Endothelial cell of umbilical vein (primary cell): ENCODE measurements at places on chromosomes 6 and 20.
A peak's percentile ranks its signal among the peaks of the same experiment; 100 is the strongest.

GRCh38 chr6:129153257-129153656 is 270.3 kb downstream of the LAMA2 start:
- DNase-seq = no peak

- no peak for DNase-seq
Observed at GRCh38 chr20:40572251-40572650, 116.8 kb downstream of the MAFB start.

- DNase-seq = peak; percentile 51
Observed at GRCh38 chr6:164398647-164399046, 910.8 kb downstream of the C6orf118 start.

- no peak for DNase-seq
Observed at GRCh38 chr20:8356806-8357205, 224.7 kb downstream of the PLCB1 start.

DNA sequence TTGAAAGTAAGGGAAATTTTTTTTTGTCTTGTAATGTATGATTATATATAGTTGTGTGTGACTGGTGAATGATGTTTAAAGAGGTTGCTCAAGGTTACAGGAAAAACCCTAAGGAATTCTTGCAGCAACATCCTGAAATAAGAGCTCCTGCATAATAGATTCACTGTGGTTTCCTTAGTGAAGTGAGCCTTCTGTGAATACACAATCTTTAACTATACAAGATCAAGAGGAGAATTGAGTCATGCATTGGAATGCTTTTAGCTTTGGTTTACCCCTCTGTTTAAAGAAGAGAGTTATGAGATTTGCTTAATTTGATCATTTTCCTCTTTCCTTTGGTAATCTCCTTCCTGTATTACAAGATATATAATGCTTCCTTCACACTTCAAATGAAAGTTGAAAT is 141.6 kb upstream of the EYA4 start:
- DNase-seq = peak; percentile 31

DNA sequence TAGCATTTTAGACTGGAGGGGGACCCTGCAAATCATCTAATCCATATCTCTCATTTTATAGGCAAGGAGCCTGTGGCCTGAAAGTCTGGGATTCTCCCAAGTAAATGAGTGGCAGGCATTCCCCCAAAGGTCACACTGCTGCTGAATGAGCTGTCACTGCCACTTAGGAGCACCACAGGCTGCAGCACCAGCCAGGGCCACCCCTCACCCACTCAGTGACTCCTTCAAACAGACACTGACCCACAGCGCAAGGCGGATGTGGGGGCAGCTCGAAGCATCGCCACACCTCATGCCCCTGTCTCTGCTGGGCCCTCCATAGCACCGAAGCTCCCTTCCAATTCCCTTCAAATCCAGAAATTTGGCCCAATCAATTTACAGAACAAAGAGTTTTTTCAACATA is 119.9 kb upstream of the ARID1B start:
- DNase-seq = no peak

DNA sequence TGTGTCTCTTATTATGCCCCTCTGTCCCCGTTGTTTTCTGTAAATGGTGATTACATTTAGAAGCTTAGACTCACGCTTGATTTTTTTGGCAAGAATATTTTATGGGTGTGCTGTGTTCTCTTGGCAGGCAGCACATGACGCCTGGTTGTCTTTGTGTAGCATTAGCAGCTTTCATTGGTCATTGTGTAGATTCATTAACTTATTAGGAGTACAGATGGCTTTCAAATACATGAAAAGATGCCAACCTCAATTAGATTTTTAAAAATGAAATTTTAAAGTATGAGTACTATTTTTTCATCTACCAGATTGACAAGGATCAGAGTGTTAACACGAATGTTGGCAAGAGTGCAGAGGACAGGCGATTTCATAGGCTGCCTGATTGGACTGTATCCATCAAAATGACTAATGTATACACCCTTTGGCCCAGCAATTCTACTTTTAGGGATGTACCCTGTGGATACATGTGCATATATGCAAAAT is 15.2 kb downstream of the COX4I2 start:
- peak; percentile 20 for DNase-seq

- no peak for DNase-seq
Observed at GRCh38 chr20:24097506-24098245, 109.1 kb upstream of the GGTLC1 start.
